ENCODE measurements at places on chromosomes 7 and 10.

DNA sequence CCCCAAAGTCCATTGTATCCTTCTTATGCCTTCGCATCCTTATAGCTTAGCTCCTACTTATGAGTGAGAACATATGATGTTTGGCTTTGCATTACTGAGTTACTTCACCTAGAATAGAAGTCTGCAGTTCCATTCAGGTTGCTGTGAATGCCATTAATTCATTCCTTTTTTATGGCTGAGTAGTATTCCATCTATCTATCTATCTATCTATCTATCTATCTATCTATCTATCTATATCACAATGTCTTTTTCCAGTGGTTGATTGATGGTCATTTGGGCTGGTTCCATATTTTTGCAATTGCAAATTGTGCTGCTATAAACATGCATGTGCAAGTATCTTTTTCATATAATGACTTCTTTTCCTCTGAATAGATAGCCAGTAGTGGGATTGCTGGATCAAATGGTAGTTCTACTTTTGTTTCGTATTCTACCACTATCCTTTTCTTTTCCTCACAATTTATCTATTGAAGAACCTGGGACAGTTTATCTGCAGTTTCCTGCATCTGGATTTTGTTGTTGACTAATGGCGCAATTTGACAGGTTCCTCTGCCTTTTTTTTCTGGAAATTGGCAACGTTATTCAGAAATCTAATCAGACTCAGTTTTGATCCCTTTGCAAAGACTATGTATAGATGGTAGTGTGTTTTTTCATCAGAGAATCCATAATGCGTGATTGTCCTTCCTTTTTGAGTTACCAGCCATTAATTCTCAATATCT, 287.2 kb downstream of the ARL4A start:
- DNase-seq, result no peak

DNA sequence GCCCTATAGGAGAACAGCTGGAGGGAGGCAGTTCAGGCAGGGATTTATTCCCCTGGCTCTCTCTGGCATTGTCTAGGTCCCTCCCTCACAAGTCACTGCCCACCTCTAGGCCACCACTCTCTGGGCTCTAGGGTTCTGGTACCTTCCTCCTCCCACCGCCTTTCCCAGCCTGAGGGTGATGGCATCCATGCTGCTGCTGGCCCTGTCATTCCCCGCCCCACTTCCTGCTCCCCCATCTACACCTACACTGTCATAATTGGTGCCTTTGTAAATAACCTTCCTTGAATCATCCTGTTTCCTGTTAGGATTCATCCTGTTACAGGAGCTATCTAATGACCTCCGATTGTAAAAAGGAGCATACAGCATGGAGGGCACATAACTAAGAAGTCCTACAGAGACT, 303.3 kb upstream of the COBL start:
- DNase-seq, result no peak

- DNase-seq, result no peak
Measured at GRCh38 chr10:101901340-101901739, 57.7 kb upstream of the KCNIP2 start.

DNA sequence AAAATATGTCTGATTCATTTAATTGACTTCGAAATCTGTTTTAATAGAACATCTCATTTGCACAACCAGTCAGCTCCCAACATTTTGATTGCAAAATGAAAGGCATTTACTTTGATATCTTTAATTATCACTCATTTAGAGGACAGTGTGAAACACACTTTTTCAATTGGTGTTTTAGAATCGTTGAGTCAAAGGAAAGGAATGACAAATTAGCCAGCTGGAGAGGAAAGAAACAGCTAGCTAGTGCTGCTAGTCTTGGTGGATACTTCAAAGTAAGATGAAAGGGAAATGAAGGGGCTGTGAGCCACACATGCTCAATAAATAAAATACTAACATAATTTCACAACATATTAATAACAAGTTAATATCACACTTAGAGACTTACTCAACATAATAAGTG, 570.2 kb downstream of the PHTF2 start:
- no peak for DNase-seq

- no peak for DNase-seq
Measured at GRCh38 chr10:112896273-112896672, 53.8 kb upstream of the TCF7L2 start.

DNA sequence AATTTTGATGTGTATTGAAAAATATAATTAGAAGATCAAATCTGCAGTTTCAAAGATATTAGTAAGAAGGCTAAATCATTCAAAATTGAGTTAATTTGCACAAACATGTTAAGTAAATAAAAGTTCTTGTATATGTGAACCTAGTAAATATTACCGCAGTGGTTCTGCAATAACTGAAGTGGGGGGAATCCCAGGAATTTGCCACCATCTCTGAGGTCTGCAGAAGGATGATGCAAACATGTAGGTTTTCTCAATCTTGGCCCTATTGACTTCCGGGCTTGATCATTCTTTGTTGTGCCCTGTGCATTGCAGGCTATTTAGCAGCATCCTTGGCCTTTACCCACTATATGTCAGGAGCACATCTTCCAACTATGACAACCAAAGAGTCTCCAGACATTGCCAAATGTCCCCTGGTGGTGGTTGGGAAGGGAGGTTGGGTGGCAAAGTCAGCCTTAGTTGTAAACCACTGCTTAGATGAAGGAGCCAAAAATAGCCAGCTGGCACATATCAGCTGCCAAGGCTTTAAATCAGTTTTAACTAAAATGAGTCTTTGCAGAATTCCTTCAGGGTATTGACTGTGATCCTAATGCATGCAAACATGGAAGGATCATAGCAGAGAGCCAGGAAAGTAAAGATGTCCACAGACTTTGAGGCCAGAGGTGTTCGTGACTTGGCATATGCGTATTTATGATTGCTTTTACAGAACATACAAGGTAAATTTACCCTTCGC, 146.3 kb downstream of the TRIL start:
- peak; percentile 24 for DNase-seq

- DNase-seq, result peak; percentile 13
Measured at GRCh38 chr10:14439451-14440259, 108.9 kb upstream of the FRMD4A start.

DNA sequence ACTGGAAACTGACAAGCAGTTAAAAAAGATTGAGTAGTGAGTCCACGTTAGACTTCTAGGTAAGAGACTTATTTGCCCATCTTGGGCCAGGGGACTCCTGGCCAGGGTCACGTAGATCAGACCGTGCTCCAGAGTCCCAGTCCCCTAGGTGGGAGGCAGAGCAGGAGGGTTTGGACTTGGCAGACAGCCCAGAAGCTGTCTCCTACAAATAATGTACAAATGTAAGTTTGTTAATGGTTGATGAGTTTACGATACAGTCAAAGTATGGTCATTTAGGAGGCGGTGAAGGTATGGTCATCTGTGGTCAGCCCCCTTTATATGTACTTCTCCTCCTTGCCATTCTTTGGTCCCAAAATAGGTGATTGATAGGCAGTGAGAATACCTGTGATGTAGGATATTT, 28.2 kb downstream of the INPP5F start:
- DNase-seq, result no peak

DNA sequence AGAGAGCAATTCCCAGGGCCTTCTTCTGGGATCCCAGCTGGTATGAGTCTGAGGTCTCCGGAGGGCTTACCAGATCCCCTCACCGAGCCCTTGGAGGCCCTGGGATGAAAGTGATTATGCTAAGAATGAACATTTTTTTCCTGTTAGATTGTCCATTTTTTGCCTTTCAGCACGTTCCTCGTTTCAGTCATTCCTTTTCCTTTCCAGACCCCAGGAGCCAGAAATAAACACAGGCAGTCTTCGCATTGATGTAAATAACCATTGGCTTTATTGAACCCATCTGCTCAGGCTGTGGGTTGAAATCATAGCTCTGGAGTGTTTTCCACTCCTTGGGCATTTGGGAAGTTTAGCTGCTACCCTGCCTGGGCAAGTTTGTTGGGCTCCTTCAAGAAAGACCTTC, 320.9 kb upstream of the AUTS2 start:
- no peak for DNase-seq

DNA sequence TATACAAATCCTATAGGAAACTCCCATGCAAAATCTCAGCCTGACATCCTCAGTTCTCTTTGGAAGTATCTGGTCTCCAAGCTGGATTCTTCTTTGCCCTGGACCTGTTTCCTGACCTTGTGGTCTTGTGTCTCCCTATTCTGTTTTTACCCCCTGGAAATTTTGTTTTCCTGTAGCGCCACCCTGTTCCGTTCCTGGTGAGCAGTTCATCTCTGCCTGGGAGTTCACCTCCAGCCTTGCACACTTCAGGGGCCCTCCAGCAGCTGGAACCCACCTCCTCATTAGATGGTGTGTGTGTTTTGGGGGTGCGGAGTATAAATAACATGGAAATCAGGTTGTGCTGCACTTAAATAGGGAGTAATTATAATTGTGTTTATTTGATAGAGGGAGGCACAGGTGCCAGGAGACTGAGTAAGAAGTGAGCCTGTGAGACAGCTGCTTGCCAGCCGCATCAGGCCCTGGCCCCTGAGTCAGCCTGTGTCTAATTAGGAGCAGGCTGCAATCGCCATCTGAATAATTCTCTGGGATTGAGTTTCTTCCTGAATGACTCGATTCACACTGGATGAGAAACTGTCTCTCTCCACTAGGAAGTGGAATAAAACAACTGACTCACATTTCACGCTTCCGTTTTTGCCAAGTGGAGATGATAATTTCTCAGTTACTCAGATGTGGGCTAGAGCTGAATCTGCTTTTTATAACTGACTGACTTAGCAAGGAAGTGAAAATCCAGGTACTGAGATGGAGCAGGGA, 69.4 kb upstream of the HECTD2 start:
- peak; percentile 80 for DNase-seq

GRCh38 chr10:87867453-87867852, 4.0 kb downstream of the PTEN start:
- no peak for DNase-seq
